ENCODE measurements at places on chromosomes 11 and 22. TPM values are rescaled to one million over a fixed set of nuclear protein-coding genes. Genes with fewer than 3 reads are reported as not detected.

SUSD2 gene
- 0.56 TPM for total RNA-seq

POTEH gene
- total RNA-seq = not detected

ZNF215 gene
- 2.4 TPM for total RNA-seq

- peaks cover under 1% of the 10 kb centered on the region for H3K27me3 ChIP-seq
- H3K4me1 ChIP-seq = peaks cover 2% of the 10 kb centered on the region
- no peak overlapping the region for H3K27ac ChIP-seq
- DNase-seq = no peak
- H3K4me3 ChIP-seq = no peak overlapping the region
Observed at GRCh38 chr11:117887431-117888138, 11.1 kb upstream of the FXYD6 start.

- peak; percentile 12 for DNase-seq
- H3K4me3 ChIP-seq = peak overlapping the region; percentile 32
- H3K27ac ChIP-seq = no peak overlapping the region
- no peaks in the 10 kb centered on the region for H3K36me3 ChIP-seq
- H3K27me3 ChIP-seq = peaks cover 87% of the 10 kb centered on the region
Observed at GRCh38 chr11:129372609-129373488, 2.8 kb upstream of the BARX2 start.

DNA sequence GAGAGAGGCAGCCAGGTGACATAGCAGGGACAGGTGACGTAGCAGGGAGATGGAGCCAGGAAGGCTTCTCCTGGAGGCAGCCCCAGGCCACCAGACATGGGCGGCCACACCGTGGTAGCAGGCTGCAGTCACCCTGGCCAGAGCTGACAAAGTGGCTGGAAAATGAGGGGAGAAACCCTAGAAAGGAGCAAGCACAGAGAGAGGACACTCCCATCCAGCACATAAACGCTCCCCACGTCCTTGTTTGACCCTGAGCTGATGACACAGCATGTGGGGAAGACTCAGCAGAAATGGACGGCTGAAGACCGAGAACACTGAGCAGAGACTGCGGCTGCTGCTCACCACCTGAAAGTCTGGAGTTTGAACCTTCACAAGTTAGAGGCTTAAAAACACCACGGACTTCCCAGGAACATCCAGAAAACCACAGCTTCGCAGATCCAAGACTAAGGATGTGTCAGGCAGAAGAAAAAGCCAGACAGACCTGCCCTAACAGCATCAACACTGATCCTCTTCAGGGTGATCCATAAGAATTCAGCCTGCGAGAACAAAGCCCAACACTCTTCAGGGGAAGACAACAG is 28.7 kb downstream of the DRD4 start:
- H3K4me1 ChIP-seq = no peaks in the 10 kb centered on the region
- no peak overlapping the region for H3K27ac ChIP-seq
- peaks cover 7% of the 10 kb centered on the region for H3K36me3 ChIP-seq
- H3K27me3 ChIP-seq = no peaks in the 10 kb centered on the region
- no peak for DNase-seq

DNA sequence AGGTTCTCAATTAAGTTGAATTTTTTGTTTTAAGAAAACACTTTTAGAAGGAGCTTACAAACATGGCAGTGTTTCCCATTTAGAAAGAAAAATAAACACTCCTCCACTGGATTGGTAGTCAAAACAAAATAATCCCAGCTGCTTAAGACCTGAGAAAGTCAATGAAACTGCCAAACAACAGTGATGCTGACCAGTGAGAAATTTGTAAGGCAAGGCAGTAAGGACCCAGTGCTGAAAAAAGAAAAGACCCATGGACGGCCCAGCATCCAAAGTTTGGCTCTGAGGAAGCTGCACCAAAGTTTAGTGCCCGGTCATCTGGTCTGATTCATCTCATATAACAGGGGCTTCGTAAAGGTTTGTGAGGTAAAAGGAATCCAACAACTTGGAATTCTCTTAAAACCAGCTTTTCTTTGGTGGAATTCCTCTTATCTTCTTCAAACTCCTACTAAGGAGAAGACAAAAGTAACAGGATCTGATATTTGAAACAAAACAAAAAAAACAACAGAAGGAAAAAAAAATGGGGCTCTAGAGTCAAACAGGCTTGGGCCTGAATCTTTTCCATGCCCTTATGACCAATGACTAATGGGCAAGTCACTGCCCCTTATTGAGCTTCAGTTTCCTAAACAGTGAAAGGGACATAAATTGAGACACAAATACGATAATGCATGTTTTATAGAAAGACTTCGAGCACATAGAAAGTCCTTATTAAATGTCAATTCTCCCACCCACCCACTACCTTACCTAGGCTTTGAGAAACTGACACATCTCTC is 383.0 kb upstream of the NARS2 start:
- H3K36me3 ChIP-seq = no peaks in the 10 kb centered on the region
- H3K27me3 ChIP-seq = peaks cover 41% of the 10 kb centered on the region
- H3K4me3 ChIP-seq = no peak overlapping the region
- DNase-seq = no peak

GRCh38 chr11:20156280-20156875 is 3.9 kb downstream of the DBX1 start:
- DNase-seq = peak; percentile 39
- H3K27ac ChIP-seq = no peak overlapping the region
- H3K4me3 ChIP-seq = peak overlapping the region; percentile 62
- H3K4me1 ChIP-seq = peaks cover 23% of the 10 kb centered on the region
- H3K36me3 ChIP-seq = peaks cover 13% of the 10 kb centered on the region

DNA sequence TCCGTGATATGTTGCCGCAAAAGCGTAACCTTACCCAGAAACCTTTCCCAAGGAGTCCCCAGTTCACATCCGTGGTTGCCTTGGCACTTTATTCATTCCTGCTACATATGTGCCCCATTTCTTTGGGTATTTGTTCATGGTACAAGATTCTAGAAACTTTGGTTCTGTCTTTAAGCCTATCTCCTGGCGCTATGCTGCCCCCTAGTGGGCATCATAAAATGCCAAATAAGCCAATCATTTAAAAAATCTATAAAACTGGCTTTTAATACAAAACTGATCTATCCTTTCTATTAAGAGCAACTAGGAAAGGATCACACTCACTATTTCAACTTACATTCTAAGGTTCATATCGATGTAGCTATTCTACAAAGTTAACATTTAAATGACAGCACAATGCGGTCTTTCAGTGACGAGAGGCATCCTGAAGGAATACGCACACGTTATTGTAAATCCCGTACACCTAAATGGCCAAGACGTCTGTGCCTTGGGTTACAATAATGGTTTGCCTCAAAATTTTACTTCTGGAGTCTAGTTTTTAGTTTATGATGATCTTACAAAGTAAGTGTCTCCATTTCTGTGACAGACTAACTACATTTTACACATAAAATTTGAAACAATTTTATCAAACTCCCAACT is 16.2 kb downstream of the PIWIL3 start:
- H3K27me3 ChIP-seq = peaks cover under 1% of the 10 kb centered on the region
- no peak overlapping the region for H3K27ac ChIP-seq
- peak; percentile 31 for DNase-seq
- no peaks in the 10 kb centered on the region for H3K4me1 ChIP-seq
- H3K36me3 ChIP-seq = no peaks in the 10 kb centered on the region

GRCh38 chr11:28537822-28538221 is 429.6 kb downstream of the METTL15 start:
- H3K27me3 ChIP-seq = no peaks in the 10 kb centered on the region
- no peaks in the 10 kb centered on the region for H3K4me1 ChIP-seq
- no peaks in the 10 kb centered on the region for H3K36me3 ChIP-seq
- no peak for DNase-seq
- H3K4me3 ChIP-seq = no peak overlapping the region

DNA sequence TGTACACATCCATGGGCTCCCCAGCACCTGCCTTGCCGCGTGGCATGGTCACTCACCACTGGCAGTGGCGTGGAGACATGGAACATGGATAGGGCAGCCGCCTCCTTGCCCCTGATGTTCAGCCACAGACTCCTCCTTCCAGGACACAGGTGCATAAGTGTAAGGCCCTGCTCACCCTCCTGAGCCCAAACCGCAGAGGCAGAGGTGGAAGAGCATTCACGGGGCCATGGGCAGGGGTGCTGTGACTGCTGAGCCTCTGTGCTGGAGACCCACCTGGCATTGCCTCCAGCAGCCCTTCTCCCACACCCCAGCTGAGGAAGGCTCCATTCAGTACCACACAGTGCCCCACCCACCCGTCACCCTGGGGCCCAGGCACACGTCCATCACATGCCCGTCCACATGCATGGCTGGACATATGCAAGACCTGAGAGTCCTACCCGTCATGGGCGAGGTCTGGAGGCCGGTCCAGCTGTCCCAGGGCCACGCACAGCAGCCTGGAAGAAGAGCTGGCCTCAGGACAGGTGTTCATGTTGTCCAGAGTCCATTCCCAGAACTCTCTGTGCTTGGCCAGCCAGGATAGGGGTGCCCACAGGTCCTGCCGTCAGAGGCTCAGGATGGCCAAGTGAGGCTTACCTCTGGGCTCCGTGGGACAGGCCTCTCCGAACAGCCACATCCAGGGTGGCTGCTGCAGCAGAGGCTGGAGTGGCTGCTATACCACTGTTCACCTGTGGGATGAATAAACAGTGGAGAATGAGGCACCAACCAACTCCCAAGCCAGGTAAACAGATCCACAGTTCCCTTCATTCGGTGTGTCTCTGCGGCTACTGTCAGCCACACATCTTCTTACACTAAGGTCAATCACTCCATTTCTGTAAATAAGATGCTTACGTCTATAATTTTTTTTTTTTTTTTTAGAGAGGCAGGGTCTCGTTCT is 1.7 kb upstream of the TUBGCP6 start:
- peaks cover 15% of the 10 kb centered on the region for H3K36me3 ChIP-seq
- H3K27me3 ChIP-seq = no peaks in the 10 kb centered on the region
- H3K27ac ChIP-seq = peak overlapping the region; percentile 25
- peaks cover 27% of the 10 kb centered on the region for H3K4me1 ChIP-seq

- no peak overlapping the region for H3K27ac ChIP-seq
- no peaks in the 10 kb centered on the region for H3K4me1 ChIP-seq
- H3K4me3 ChIP-seq = no peak overlapping the region
Observed at GRCh38 chr22:43502306-43502874, 90.6 kb downstream of the MPPED1 start.

- no peak for DNase-seq
- peaks cover 2% of the 10 kb centered on the region for H3K4me1 ChIP-seq
- H3K4me3 ChIP-seq = no peak overlapping the region
- no peaks in the 10 kb centered on the region for H3K36me3 ChIP-seq
- no peak overlapping the region for H3K27ac ChIP-seq
Observed at GRCh38 chr11:119617340-119617713, 111.7 kb downstream of the NECTIN1 start.

DNA sequence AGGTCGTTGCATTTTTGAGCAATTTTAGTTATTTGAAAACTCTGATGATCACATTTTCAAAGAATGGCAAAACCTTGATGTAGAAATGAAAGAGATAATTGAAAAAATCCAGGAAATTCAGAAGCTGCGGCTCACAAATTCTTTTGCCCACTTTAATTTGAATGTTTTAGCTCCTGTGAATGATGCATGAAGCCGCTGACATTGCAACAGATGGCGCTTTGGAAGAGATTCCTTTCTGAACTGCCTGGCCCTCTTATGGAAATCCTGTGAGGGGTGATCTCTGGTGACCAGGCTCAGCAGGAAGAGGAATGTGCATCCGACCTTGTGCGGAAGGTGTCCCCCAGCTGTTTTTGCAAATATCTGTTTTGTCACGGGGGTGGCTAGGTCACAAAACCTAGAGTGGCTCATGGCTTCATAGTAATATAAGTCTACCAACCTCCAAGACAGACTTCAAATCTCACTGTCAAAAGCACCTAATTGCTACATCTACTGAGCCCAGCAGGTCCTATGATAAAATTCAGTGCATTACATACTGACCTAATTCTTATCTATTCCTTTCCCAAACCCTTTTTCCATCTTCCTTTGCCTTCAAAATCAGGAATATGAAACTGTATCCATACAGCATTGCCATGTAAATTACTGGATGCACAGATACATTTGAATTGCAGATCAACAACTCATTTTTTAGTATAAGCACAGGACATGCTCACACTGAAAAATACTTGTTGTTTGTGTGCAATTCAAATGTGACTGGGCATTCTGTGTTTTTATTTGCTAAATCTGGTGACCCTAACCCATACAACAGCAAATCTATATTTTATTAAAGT is 412.7 kb downstream of the ETS1 start:
- H3K27ac ChIP-seq = no peak overlapping the region
- H3K27me3 ChIP-seq = no peaks in the 10 kb centered on the region
- H3K4me1 ChIP-seq = peaks cover 3% of the 10 kb centered on the region
- no peak overlapping the region for H3K4me3 ChIP-seq

GRCh38 chr11:66728693-66729385 is at the start of gene SPTBN2:
Gene SPTBN2 (minus strand): TSS chr11:66729216. CDS start chr11:66721240, 7,976 bp downstream.
- peak within 1 kb of the TSS; percentile 80 for H3K4me3 ChIP-seq
- no peak for DNase-seq
- peaks cover 13% of the 10 kb centered on the region for H3K4me1 ChIP-seq
- peaks cover 3% of the 10 kb centered on the region for H3K36me3 ChIP-seq

GRCh38 chr11:65003282-65003681 is 6.5 kb upstream of the BATF2 start:
- H3K4me3 ChIP-seq = no peak overlapping the region
- H3K27ac ChIP-seq = no peak overlapping the region
- no peaks in the 10 kb centered on the region for H3K36me3 ChIP-seq
- no peak for DNase-seq
- peaks cover 7% of the 10 kb centered on the region for H3K4me1 ChIP-seq

Measured in activated naive CD8-positive, alpha-beta T cell treated with anti-CD3 and anti-CD28 coated beads for 36 hours (primary cell).